Inflammatory macrophage (primary cell): ENCODE measurements at places on chromosomes 6 and 20.

DNA sequence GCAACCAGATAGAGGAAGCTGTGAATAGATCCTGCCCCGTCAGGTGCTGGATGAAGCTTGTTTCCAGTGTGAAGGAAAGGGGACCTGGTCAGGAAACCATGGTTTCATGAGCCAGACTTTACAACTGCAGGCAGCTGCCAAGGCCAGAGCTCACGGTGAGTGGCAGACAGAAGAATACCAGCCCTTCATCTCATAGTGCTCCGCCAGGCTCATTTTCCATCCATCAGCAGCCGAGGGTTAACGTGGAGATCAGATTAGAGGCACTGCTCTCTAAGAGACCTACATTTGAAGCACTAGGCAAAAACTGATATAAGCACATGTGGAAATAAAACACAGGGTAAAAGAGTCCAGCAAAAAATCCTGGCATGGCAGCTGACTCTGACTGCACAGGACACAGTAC lies 172.4 kb downstream of the CD24 start:
- DNase-seq, result no peak

DNA sequence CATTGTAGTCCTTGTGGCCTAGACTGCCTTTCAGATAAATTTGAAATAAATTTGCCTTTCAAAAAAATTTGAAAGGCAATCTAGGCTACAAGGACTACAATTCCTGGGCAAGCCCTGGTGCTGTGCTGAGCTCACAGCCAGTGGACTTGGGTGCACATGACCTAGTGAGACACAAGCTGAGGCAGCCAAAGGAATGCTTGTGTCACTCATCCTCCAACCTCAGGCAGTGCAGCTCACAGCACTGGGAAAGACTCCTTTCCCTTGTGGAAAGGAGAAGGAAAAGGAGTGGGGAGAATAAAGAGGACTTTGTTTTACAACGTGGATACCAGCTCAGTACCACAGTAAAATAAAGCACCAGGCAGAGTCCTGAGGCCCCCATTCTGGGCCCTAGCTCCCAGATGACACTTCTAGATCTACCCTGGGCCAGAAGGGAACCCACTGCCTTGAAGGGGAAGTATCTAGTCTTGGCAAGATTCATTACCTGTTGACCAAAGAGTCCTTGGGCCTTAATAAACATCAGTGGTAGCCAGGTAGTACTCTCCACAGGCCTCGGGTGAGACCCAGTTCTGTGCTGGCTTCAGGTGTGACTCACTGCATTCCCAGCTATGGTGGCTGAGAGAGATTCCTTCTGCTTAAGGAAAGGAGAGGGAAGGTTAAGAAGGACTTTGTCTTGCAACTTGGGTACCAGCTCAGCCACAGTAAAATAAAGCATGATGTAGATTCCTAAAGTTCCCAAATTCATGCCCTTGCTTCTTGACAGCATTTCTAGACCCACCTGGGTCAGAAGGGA lies 659.7 kb upstream of the FLRT3 start:
- no peak for DNase-seq

DNA sequence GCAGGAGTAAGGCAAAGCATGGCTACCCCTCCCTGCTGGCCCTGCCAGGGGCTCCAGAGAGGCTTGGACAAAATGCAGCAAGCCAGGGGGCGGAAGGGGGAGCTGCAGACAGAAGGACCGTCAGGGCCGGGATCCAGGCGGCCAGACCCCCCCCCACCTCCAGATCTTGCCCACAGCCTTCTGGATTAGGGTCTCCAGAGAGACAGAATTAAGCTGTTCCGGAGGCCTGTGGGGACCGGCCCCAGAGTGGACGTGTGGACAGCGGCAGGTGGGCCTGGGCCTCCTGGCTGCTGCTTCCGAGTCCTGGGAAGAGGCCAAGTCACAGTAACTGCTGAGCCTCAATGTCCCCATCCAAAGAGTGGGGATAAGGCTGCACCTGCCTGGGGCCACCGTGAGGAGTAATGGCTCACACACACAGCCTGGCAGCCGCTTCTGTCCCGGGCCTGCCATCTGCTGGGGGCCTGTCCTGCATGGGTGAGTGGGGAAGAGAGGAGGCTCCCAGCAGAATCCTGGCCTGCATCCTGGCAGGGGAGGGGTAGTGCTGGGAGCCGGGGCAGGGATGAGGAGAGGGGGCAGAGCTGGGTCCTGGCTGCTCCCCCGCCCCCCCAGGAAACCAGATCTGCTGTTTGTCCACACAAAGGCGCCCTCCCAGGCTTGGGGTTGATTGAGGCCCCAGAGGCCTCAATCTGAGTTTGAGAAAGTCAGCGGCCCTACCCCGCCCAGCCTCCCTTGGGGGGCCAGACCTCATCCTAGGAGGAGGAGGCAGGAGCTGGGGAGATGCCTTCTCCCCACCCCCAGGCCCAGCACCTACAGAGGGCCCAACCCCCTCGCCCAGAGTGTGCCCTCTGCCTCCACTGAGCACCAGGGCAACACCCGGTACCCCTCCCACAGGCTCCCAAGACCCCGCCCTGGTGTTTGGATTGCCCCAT lies 3.9 kb downstream of the LAMA5 start:
- no peak for DNase-seq

GRCh38 chr20:49435639-49436038 lies 46.8 kb downstream of the KCNB1 start:
- no peak for DNase-seq

DNA sequence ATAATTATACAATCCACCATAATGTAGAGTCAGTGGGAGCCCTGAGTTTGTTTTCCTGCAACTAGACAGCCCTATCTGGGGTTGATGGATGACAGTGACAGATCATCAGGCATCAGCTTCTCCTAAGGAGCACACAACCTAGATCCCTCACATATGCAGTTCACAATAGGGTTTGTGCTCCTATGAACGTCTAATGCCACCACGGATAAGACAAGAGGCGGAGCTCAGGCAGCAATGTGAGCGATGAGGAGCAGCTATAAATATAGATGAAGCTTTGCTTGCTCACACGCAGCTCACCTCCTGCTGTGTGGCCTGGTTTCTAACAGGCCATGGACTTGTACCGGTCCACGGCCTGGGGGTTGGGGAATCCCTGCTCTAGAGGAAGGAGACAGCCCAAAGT lies 25.9 kb downstream of the EDEM2 start:
- no peak for DNase-seq

- no peak for DNase-seq
These were observed 237.1 kb upstream of the CITED2 start for GRCh38 chr6:139611327-139612134.

DNA sequence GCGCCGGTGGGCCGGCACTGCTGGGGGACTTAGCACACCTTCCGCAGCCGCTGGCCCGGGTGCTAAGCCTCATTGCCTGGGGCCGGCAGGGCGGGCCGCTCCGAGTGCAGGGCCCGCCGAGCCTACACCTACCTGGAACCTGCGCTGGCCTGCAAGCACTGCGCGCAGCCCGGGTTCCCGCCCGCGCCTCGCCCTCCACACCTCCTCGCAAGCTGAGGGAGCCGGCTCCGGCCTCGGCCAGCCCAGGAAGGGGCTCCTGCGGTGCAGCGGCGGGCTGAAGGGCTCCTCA lies 10.7 kb upstream of the MPC1 start:
- no peak for DNase-seq

- DNase-seq, result no peak
These were observed 8.2 kb downstream of the DIDO1 start for GRCh38 chr20:62918147-62918546.

DNA sequence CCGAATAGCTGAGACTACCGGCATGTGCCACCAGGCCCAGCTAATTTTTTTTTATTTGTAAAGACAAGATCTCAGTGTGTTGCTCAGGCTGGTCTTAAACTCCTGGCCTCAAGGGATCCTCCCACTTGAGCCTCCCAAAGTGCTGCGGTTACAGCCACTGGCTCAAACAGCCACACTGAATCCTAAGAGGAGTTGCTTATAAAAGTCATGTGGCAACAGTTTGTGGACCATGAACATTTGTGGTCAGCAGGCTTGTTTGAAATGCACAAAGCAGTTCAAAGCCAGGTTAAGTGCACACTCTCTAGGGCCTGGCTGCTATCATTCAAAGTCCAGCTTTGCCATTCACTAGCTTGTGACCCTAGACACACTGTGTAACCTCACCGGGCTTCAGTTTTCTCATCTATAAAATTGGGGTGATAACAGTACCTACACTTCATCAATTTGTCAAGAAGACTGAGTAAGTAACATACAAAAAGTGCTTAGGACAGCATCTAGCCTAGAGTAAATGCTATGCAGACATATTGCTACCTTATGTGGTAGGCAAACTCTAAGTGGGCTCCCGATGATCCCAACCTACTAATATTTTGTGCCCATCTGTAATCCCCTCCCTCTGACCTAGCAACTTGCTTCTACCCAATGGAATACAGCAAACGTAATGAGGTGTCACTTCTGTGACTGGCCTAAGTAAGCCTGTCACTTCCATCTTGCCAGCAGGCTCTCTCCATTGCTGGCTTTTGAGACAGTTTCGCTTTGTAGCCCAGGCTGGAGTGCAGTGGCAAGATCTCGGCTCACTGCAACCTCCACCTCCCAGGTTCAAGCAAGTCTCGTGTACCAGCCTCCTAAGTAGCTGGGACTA lies 122.9 kb downstream of the ZMYND8 start:
- DNase-seq, result no peak

- no peak for DNase-seq
These were observed 68.7 kb downstream of the NFATC2 start for GRCh38 chr20:51473771-51474170.

DNA sequence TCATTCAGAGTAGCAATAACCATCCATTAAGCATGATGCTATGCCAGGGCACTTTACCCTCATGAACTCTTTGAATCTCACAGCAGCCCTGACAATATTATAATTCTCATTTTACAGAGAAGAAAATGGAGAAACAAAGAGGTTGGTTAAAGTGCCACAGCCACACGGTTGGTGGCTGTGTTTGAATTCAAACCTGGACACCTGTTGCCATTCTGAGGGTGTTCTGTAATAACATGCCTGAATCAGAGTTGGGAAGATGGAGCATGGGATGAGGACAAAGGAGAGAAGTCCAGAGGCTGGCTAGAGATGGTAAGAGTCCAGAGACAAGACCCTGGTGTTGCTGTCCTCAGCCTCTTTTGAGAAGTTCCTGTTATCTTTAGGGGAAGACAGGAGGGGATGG lies 127.7 kb downstream of the DHX35 start:
- no peak for DNase-seq

GRCh38 chr20:50720582-50720981 lies 10.8 kb upstream of the PARD6B start:
- DNase-seq, result no peak

GRCh38 chr20:46757754-46758678 lies 48.6 kb downstream of the SLC2A10 start:
- peak; percentile 67 for DNase-seq

GRCh38 chr6:53581856-53582255 lies 37.0 kb upstream of the GCLC start:
- DNase-seq, result no peak

DNA sequence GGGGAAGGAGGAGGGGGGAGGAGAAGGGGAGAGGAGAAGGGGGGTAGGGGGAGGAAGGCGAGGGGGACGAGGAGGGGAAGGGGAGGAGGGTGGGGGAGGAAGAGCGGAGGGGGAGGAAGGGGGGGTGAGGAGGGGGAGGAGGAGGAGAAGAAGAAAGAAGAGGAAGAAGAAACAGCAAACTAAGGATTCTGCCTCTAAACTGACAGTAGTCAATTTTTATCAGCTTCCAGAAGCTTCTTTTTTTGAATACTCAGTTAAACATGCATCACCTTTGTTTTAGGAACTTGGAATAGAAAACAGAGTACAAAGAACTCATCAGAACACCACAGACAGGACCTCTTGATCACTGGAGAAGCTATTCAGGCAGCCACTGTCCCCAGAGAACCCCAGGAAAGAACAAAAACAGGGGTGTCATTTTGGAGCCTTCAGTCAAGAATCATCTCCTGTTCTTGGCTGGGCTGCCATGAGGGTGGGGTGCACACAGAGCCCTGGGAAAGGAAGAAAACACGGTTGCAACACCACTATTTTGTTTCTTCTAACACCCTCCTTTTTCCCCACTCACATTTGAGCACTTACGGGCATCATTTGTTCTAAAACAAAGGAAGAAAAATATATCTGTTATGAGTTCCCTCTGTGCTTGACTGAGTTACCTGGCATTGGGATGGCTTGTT lies 67.4 kb downstream of the TMEM170B start:
- DNase-seq, result no peak

GRCh38 chr20:46336735-46337134 lies 28.4 kb upstream of the CDH22 start:
- DNase-seq, result no peak

DNA sequence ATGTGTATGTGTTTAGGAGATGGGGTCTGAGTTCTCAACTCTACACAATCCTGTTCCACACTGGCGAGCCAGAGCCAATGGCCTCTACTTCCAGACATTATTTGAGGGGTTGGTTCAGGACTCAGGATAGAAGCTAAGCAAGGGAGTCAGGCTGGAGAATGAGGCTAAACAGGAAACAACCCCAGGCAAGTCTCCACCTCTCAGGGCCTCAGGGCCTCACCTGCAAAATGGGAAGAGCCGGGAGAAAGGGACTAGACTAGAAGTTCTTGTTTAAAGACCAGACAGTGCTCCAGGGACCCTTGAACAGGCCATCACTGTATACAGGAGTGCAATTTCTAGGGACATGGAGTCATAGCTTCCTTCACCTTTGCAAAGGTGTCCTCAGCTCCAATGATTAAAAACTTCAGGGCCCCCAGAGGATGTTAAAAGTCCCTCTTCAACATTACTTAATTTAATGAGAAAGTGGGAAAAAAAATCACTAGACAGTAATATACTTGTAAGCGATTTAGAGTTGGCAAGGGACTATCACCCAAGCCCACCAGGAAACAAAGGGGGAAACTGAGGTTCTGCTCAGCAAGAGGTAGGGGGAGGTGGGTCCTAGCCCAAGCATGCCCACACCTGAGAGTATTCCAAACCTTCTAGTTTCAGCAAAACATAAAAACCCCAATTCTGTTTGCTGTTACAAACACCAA lies 41.7 kb downstream of the ZMYND8 start:
- DNase-seq, result no peak
